Stimulated activated CD8-positive, alpha-beta memory T cell treated with anti-CD3 and anti-CD28 coated beads, Interleukin-4, amount 100 ng/mL, for 1 hour (primary cell): ENCODE measurements at places on chromosomes 7 and 10.

- no peak for DNase-seq
Observed at GRCh38 chr10:124238367-124238766, 145.0 kb upstream of the CHST15 start.

GRCh38 chr10:42956045-42956444 is 120.8 kb upstream of the RET start:
- no peak for DNase-seq

- no peak for DNase-seq
Observed at GRCh38 chr10:132201111-132201969, 14.6 kb downstream of the DPYSL4 start.

- DNase-seq: no peak
Observed at GRCh38 chr10:71854031-71854430, 3.0 kb upstream of the PSAP start.

- DNase-seq: no peak
Observed at GRCh38 chr7:108181073-108181985, 51.2 kb upstream of the LAMB4 start.
